Neuronal stem cell (in vitro differentiated cells): ENCODE measurements at places on chromosomes 5 and 9.
A peak's percentile ranks its signal among the peaks of the same experiment; 100 is the strongest.

GRCh38 chr5:173331287-173331686, 3.1 kb upstream of the STC2 start:
- no peak for DNase-seq

DNA sequence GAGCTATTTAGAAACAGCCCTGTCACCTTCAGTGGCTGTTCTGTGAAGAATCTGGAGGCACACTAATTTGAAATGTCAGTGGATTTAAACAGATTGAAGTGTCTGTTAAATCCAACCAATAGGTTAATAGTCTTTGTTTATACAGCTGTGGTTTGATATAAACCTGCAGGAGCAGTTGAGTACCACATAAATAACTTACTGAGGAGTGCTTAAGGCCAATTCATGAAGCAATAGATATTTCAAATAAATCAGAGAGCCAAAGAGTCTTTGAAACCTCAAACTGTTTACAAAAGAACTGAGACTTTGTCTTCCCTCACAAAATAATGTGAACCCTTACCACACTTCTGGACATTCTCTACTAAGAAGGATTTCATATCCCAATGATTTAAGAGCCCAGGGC, 111.9 kb downstream of the FEM1C start:
- DNase-seq: no peak

DNA sequence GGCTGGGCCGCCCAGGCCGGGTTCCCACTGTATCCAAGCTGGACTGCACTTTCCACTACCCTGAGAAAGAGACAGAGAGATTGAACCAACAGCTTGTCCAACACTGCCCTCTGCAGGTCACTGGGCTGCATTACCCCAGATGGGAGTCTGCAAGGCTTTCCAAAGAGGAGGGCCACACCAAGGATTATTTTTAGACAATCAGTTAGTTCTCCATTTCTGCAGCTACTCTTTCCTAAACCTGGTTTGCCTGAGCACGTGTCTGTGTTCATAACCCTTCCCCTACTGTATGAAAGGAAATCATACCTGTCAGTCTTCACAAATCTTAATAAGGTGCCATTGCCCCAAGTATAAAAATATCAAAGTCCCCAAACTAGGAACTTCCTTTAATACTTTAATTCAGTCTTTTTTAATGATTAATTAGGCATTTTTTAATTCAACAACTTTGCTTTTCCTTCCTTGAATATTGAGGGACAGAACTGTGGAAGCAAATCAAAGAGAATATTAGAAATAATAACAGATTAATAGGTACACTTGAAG, 13.4 kb upstream of the FGF1 start:
- DNase-seq: peak; percentile 90

- no peak for DNase-seq
Observed at GRCh38 chr5:139733010-139733688, 62.5 kb upstream of the PSD2 start.

GRCh38 chr9:137970686-137971476, 93.3 kb downstream of the CACNA1B start:
- no peak for DNase-seq

- DNase-seq: no peak
Observed at GRCh38 chr9:95341293-95341962, 23.9 kb upstream of the FANCC start.

GRCh38 chr9:82202808-82203207, 214.2 kb downstream of the SPATA31D1 start:
- DNase-seq: no peak

- no peak for DNase-seq
Observed at GRCh38 chr5:89117124-89117644, 234.2 kb upstream of the MEF2C start.

GRCh38 chr5:81305785-81306184, 4.4 kb downstream of the ZCCHC9 start:
- no peak for DNase-seq

DNA sequence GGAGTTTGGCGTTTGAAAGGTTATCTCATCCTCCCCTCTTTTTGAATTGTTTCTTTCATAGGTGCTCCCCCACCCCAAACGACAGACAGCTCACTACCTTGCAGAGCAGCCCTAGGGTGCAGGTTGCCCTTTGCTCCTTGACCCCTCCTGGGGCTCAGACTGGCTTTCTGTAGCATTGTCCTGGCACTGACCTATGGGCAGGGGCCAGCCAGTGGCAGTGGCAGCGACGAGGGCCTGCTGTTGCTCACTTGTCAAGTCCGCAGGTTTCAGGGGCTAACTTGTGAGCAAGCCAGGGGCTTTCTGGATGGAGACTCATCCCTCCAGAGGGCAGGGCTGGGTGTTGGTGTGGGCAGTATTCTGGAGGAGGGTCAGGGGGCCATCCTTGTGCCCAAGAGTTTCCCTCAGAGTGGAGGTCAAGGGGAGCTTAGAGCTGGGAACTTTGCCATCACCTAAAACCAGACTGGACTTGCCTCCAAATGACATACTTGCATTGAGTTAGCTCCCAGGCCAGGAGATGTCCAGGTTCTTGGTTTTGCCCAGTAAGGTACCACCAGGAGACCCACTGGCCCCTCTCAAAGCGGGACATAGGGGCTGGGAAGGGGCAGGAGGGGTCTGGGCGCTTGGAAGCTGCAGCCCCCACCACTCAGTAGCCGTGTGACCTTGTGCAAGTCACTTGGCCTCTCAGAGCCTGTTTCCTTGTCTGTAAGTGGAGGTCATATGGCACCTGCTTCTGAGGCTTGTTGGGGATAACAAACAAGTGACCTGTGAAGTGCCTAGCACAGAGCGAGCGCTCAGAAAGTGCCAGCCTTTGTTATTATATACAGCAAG, 53.5 kb upstream of the CDKN2AIPNL start:
- DNase-seq: no peak

GRCh38 chr9:14294659-14295058, 19.3 kb downstream of the NFIB start:
- no peak for DNase-seq

DNA sequence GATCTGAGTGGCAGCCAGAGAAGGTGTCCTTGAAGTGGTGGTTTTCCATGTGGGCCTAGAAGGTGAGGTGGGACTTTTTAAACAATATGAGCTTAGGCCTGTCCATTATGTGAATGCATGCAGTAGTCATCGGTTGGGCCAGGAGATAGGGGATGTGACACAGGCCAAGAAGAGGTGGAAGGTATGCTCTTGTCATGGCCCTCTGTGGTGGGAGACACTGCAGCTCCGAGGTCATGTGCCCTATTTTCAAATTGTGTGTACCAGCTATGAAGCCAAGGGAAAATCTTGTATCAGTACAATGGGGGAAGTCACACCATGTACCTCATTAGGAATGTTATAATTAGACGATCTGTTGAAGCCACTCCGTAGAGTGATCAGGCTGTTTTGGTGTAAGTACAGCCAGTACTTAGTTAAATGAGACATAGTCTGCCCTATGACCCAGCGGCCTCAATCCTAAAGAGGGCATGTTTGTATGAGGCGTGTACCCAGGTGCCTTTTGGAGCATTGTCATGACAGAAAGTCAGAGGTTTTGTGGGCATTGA, 280.1 kb downstream of the MAST4 start:
- DNase-seq: no peak

- DNase-seq: no peak
Observed at GRCh38 chr5:19767987-19768386, 220.0 kb downstream of the CDH18 start.

GRCh38 chr5:53381-54174, 38.4 kb upstream of the PLEKHG4B start:
- DNase-seq: peak; percentile 87

DNA sequence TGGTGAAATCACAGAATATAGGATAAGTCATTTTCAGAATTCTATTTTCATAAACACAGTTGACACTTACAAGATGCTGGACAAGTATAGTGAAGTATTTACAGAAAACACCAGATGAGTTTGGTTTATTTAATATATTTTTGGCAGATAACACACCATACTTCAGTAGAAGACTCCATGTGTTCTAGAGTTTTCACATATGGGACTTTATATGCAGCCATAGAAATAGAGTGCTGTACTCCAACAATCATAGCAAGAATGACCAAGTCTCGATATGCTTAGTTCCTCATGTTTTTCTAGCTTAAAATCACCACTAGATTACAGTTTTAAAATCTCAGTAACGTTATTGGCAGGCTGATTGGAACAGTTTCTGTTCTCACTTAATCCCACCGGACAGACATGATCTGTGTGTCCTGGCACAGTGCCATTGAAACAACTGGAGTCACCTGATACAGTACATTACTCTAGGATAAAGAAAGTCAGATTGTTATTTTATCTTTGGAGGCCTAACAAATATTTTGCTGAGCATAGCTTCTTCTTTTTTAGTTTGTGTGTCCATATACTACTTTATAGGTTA, 45.8 kb upstream of the ERBIN start:
- no peak for DNase-seq

- no peak for DNase-seq
Observed at GRCh38 chr5:56319526-56320181, 86.5 kb upstream of the ANKRD55 start.

DNA sequence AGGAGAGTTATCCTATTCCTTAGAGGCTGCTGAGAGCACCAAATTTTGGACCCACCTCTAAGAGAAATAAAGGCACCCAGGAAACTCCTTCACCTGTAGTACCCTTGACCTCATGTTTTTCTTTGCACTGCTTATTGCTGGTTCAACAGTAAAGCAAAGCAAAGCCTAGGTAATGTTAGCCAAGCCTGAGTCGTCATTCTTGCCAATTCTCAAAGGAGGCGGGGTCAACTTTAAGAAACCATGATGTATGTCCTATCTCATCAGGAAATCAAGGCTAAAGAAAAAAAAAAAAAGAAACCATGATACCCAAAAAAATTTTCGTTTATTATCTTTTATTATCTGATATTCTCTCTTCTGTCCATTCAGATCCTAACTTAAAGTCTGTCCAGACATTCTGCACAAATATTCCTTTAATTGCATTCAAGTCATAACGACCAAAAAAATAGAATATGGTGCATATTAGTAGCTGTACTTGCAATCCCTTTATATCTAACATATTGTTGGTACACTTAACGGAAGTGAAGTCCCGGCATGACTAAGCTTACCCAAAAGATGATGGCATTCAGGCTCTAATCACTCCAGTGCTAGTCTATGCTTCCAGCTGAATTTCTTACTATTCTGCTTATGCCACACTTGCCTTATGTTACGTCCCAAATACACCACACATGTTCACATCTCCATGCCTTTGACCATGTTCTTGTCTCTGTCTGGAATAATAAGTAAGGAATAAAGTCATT, 1.8 kb downstream of the AUH start:
- DNase-seq: no peak

GRCh38 chr5:151676719-151677118, 10.0 kb downstream of the SPARC start:
- no peak for DNase-seq

DNA sequence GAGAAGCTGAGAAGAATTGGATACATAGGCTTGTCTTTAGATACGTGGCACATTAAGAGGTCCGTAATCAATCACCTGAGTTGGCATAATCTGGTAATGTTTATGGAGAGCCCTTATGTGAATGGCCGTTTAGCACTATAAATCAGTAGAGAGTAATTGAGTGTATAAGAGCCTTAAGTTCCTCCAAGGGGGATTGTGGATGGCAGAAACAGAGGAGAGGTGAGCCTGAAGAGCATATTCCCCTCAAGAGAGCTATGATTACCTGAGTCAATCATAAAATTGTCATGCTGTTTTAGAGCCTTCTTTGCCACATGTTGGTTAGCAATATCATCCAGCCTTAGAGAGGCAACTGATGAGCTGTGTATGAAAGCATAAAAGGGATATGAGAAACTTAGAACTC, 58.8 kb downstream of the FOCAD start:
- DNase-seq: no peak

- DNase-seq: no peak
Observed at GRCh38 chr9:117548556-117548955, 133.7 kb upstream of the ASTN2 start.

- DNase-seq: no peak
Observed at GRCh38 chr9:81676395-81676794, 13.0 kb downstream of the TLE1 start.

DNA sequence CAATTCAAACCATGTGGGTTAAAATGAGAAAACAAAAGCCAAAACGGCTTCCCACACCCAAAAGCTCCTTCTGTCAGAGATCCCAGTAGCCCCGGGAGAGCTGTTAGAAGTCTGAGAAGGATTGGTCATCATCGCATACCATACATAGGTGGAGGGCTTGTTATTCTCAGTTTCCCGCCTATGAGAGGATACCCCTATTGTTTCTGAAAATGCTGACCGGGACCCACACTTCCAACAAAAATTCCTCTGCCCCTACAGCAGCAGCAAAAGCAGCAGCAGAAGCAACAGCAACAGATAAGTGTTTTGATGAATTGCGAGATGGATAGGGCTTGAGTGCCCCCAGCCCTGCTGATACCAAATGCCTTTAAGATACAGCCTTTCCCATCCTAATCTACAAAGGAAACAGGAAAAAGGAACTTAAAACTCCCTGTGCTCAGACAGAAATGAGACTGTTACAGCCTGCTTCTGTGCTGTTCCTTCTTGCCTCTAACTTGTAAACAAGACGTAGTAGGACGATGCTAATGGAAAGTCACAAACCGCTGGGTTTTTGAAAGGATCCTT, at the start of gene TEK:
TSS of gene TEK (plus strand) at position 245 of the 561 bp plus-strand sequence. CDS start 366 bp downstream, outside the sequence.
- DNase-seq: peak; percentile 33

DNA sequence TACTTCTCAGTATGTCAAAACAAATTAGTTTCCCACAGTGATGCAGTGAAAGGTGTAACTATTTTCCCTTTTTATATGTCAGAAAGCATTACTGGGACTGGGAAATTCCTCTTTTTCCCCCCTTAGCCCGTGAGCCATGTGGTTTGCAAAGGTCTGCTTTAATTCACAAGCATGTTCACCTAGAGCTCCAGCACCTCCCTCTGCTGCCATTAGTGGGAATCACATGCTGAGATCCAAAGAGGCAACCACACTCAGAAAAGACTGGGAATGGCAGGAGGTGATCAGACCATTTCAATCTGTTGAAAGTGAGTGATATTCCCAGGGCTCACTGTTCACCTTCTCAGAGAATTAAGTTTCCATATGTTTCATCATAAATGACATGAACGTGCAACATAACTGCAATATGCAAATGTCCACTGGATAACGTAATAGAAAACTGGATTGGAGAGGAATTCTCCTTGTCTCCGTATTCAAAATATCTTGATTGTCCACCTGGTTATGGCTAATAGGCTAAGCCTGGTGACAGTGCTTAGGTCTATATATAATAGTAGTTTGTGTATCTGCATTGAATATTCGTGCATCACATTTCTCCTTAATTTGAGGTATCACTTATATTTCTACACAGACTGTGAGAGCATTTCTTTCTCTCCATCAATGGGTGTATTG, 703.5 kb upstream of the WWC1 start:
- peak; percentile 35 for DNase-seq

GRCh38 chr5:112062181-112062580, 305.2 kb upstream of the NREP start:
- DNase-seq: no peak

DNA sequence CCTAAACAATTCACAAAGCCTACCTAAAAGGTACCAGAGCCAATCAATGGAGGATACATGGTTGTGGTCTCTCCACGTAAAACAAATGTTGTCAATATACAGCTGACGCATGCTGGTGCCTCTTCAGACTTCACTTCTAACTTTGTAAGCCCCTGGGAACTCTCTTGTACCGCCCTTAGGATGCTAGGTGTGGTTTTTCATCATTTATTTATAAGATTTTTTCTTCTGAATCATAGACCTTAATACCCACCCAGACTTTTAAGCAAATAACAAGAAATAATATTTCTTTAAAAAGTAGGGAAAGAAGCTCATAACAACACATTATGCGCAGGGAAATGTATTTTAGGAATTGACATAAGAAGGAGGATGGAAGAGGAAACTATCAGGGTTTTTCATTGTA, 33.0 kb downstream of the SSBP2 start:
- no peak for DNase-seq
